Stimulated activated CD4-positive, alpha-beta T cell treated with anti-CD3 and anti-CD28 coated beads, Interleukin-15, amount 100 ng/mL, for 1 hour (primary cell): ENCODE measurements at places on chromosomes 12 and 14.

DNA sequence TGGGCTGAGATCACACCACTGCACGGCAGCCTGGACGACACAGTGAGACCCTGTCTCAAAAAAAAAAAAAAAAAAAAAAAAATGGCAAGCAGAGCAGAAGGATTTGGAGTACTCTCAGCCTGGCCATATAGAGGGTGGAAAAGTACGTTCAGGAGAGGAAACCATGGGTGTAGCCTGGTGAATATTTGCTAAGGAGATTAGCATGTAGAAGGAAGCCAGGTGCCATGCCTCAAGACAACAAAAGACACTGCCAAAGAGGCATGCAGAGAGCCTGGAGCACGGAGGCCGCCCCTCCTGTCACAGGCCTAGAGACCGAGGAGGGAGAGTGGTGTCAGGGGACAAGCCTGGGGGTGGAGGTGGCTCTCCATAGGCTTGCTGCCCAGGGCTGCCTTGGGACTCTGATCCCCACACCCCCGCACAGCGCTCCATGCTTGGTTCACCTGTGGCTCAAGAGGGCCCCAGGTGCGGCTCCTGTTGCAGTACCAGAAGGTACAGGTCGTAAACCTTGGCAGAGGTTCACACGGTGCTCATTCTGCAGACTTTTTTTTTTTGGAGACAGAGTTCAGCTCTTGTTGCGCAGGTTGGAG lies 27.9 kb upstream of the DEGS2 start:
- DNase-seq: no peak

- no peak for DNase-seq
These were observed 49.2 kb downstream of the FBXW8 start for GRCh38 chr12:116959845-116960514.

DNA sequence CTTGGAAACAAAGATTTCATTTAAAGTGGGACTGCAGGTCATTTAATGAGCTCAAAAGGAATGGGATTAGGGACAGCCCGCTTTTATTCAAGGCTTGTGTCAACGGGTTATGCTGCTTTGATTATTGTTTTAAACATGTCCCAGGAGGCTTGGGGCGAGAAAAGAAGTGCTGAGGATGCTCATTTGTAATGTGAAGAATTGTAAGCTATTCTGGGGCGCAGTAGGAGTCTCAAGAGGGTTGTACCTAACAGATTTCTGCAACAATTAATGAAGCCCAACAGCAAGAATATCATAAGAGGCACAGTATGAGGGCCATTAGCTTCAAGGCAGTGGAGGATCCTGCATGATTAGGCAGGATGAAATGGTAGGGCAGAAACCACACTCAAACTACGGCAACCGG lies 122.5 kb downstream of the KTN1 start:
- DNase-seq: no peak

- no peak for DNase-seq
These were observed 441 bp downstream of the RAB5B start for GRCh38 chr12:55974308-55974730.

GRCh38 chr14:79660053-79660939 lies 551.0 kb downstream of the DIO2 start:
- no peak for DNase-seq

GRCh38 chr12:4786795-4787194 lies 66.6 kb downstream of the GALNT8 start:
- no peak for DNase-seq

DNA sequence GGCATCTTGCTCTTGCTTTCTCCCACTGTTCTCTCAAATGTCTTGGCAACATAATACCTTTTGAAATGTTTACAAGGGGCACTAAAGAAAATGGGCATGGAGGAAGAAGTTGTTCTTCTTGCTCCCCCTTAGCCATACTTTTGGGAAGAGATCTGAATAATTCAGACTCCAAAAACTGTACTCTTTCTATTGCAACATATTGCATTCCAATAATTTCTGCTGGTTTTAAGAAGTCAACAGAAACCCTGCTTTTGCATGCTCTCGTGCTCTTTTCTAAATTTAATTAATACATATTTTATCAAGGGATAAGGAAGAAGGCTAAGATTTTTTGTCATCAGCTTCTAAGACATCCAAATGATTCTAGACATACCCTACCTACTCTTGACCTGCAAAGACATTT lies 409.9 kb upstream of the SOX5 start:
- no peak for DNase-seq

DNA sequence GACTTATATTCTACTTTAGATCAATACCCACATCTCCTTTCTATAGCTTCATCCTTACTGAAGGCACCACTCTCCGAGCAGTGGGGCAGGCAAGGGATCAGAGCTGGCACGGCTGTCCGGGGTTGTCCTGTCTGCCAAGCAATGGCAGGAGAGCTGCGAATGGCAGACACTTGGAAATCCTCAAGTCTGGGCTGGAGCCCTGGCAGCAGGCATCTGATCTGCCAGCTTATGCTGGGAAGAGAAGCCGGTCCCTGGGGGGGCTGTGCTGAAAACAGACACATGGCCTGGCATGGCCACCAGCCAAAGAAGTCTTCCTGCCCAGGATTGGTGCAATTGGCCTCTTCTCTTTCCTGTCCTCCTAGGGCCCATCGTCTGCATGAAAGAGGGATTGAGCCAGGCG lies 280.2 kb upstream of the PWP1 start:
- DNase-seq: no peak

DNA sequence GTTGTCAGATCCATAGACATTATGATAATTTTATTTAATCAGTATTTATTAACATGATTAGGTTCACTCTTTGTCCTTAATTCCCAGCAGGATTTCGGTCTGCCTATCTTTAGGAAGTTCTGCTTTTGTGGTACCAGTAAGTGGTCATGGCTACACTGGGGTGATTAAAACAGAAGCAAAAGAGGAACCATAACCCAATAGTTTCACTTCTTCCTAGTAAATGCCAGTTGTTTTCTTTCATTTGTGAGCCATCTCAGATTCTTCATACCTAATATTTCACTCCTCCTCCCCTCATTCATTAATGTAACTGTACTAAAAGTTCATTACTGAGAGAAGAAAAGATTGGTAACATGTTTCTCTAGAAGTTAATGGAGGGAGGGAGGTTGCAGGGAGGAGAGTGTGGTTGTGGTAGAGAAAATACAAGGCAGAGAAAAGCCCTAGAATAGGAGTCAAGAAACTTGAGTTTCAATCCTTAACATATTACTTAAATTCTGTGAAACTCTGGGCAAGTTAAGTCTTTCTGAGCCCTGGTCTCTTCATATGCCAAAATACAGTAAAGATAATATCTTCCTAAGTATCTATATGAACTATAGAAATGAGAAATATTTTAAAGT lies 101.2 kb downstream of the PEBP1 start:
- DNase-seq: no peak

- no peak for DNase-seq
These were observed 59.9 kb downstream of the IRF2BPL start for GRCh38 chr14:76968621-76969063.

GRCh38 chr12:108335349-108336119 lies 3.6 kb downstream of the CMKLR1 start:
- no peak for DNase-seq

GRCh38 chr12:122350141-122350848 lies 72.2 kb downstream of the CLIP1 start:
- no peak for DNase-seq

DNA sequence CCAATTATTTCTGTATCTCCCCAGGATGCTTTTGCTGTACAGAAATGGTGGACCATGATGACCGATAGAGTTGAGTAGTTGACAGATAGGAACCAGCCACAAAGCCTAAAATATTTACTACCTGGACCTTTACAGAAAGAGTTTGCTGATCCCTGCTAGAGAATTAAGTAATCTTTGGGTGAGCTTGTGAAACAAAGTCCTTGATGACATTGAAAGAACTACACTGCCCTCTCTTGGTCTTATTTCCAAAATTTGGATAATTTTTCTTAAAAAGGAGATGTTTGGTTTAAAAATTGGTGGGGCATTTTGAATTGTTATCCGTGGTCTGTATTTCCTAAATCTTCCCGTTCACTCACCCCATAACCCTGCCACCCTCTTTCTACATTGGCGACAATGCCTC lies 13.7 kb upstream of the TCTN1 start:
- no peak for DNase-seq

DNA sequence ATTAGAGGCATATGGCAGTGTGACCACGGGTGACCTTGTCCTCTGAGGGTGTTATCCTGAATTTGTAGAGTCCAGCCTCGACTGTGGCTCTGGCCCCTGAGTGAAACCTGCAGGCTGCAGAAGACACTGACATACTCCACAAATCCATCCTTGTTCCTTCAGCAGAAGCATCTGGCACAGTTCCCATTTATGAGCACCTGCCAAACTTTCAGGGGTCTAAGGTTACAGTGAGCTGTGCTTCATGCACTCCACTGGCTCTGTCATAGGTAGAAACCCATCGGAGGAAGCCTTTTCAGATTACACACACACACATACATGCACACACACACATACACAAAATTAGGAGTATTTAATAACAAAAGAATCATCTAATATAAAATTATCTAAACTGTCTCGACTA lies 13.6 kb upstream of the NUAK1 start:
- DNase-seq: no peak

DNA sequence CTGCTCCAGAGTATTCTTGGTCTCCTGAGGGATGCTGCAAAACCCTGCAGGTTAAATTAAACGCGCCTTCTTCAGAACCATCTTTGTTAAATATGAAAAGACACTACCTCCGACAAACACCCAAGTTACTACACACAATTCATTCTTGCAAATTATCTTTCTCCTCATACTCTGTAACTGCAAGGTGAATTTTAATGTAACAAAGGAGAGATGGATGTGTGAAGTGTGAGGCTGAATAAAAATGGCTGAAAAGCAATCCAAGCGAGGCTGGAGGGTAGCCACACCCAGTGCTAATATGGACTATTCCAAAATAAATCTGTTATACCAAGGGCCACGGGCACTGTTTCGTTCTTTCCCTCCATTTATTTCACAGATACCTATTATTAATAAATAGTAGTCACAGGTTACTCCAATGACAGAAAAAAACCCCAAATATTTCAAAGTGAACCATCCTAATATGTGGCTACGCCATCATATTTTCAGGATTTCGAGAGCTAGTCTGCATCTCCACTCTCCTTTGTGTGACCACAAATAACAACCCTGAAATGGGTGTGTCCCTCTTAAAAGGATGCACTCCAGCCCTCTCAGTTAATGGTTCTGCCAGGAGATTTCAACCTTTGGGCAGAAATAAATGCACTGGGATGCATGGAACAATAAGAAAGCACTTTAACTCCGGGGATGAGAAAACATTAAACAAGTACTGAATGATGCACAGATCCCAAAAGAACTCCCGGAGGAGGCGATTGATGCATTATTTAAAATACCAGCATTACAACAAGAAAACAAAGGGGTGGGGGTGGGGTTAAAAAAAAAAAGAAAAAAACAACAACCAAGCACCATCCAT lies 53.1 kb upstream of the CCDC175 start:
- no peak for DNase-seq

- no peak for DNase-seq
These were observed 2.8 kb downstream of the GPR19 start for GRCh38 chr12:12693111-12693671.

- DNase-seq: no peak
These were observed 212.8 kb downstream of the CACNA1C start for GRCh38 chr12:2265461-2266167.

GRCh38 chr12:98437806-98438595 lies 77.4 kb upstream of the TMPO start:
- no peak for DNase-seq

- DNase-seq: no peak
These were observed 1.8 kb downstream of the ALX1 start for GRCh38 chr12:85281636-85282312.

DNA sequence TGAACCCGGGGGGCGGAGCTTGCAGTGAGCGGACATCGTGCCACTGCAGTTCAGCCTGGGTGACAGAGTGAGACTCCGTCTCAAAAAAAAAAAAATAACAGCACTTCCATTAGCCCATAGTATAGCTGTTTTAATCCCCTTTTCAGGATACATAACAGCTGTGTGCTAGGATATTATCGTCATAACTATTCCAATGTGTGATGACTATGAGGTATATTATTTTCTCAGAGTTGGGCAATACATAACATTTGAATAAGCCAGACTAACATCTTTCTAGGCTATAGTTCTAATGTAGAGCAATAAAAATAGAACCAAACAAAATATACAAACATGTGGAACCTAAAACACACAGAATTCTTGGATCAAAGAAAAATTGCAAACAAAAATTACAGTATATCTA lies 57.1 kb downstream of the MARK3 start:
- no peak for DNase-seq

DNA sequence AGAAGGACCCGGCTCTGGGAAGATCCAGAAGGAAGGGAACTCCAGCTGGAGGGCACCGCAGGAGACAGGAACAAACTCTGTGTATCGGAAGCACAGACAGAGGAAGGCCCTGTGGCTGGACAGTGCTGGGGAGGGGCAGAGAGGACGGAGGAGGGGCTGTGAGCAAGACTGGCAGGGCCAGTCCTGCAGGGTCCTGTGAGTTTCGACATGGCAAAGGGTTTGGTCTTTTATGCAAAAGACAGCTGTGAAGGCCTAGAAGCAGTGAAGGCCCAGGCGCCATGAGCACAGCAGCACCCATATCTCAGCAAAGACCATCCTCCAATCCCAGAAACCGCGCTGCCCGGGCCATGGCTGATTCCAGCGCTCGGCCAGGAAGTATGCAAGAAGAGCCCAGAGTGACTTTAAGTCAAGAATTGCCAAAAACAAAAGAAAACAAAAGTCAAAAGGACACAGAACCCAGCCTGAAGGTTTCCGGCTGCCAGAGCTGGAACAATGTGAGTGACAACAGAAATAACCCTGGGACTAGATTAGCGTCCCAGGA lies 126.5 kb downstream of the NCOR2 start:
- DNase-seq: no peak

- DNase-seq: no peak
These were observed 149.2 kb downstream of the DYRK2 start for GRCh38 chr12:67797753-67798152.

GRCh38 chr14:93068711-93069110 lies 47.0 kb downstream of the ITPK1 start:
- DNase-seq: no peak

DNA sequence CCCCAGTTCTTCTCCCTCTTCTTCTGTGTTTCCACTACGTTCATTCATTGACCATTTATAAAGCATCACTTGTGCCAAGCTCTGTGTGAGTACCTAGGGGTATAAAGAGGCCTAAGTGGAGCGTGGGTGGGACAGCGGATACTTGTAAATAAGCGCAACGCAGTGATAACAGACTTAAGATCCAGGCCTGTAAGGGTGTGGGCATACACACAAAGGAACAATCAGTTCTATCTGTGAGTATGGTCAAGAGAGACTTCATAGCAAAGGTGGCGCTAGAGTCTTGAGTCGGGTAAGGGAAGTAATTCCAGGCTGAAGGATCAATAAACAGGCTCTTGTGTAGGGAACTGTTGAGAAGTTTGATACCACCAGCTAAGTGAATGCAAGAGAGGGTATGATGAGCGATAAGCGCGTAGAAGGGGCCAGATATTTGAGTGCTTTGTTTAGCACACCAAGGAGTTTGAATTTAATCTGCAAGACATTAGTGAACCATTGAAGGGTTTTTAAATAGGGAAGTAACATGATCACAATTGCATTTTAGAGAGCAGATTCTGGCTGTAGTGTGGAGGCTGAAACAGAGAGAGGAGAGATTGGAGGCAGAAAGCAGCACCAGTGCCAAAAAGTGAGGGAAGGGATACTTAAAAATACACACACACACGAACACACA lies 1.0 kb upstream of the GXYLT1 start:
- no peak for DNase-seq
